ENCODE measurements at places on chromosomes 7 and 10. TPM values are rescaled to one million over a fixed set of nuclear protein-coding genes. Genes with fewer than 3 reads are reported as not detected.

DNA sequence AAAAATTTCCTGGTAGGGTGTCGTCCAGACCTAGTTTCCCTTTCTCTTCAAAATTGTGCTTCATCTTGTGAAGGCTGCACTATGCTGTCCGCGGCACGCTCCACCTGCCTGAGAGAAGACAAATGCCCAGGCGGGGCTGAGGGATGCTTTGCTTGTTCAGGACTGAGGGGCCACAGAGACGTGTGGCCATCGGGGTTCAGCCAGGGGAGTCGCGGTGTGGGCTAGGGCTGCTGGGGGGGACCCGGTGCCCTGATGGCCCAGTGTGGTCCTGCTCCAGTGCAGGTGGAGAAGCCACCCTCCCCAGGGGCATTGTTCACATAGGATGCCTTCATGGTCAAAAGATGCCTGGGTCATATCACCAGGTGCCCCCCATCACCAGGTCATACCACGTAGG is 107.8 kb upstream of the SHH start:
- no peak for DNase-seq

The ITPRID1 gene
- not detected for total RNA-seq

DNA sequence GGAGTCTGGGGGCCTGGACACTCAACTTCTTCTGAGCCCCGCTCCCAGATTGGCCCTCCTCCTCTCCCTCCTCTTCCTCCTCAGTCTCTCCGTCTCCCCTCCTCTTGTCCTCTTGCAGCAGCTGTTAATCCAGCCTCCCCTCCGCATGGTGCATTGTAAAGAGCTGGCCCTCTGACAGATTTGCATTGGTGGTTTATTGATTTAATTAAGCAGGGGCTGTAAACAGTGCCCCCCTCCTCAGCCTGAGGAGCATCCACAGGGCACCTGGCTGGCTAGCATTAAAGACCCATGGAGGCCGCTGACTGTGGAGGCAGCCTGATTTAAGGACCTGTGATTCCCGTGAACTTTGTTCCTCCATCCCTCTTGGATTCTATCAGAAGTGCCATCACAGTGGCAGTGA is 28.9 kb upstream of the PCBD1 start:
- DNase-seq: no peak

DNA sequence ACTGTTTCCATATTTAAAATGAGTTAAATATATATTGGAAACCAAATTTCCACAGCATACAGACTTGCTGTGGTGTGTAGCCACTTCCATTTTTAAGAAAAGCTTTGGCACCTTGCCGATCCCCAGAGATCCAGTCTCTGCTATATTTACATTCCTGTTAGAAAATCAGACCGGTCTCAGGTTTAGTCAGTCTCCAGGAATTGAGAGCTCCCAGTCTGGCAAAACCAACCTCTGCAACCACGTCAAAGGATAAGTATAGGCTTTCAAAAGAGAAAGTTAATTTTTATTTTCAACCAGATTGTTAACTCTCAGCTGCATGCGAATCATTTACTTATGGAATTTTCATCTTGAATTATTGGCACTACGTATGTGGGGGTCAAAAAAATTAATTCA is 28.2 kb downstream of the PUS7 start:
- no peak for DNase-seq

- DNase-seq: no peak
These were observed 29.7 kb upstream of the CALN1 start for GRCh38 chr7:72441791-72442190.

The CALCR gene
- not detected for total RNA-seq

The PNLIP gene
- not detected for total RNA-seq

The ABCB1 gene
- total RNA-seq: 2.8 TPM

The MLXIPL gene
- total RNA-seq: not detected

DNA sequence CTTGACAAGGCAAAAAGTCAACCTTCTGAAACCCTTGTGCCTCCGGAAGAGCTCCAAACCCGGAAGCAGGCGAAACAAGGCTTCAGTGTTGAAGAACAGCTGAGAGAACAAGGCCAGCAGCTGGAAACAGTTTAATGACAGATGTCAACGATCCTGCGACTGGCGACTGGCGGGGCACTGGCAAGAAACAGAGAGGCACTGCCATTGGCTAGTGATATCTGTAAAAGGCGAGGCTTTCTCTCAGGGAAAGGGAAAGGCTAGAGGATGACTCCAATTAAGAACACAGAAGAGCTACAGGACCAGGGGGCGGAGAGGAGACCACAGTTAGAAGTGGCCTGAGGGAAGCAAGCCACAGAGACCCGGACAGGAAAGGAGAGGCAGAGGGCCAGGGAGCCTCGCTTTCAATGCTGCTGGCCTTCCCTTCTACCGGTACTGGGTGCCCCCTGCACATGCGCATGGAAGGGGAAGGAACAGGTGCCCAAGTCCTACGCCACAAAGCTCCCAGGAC is 19.4 kb downstream of the ITGB1 start:
- DNase-seq: no peak

All from activated CD8-positive, alpha-beta T cell treated with anti-CD3 and anti-CD28 coated beads, Interleukin-2, amount 10 ng/mL, durations not matched to agents 7 days and 5 days (primary cell).